NCI-H524 (cell line): ENCODE measurements at places on chromosomes 1 and 21.
A peak's percentile ranks its signal among the peaks of the same experiment; 100 is the strongest.

DNA sequence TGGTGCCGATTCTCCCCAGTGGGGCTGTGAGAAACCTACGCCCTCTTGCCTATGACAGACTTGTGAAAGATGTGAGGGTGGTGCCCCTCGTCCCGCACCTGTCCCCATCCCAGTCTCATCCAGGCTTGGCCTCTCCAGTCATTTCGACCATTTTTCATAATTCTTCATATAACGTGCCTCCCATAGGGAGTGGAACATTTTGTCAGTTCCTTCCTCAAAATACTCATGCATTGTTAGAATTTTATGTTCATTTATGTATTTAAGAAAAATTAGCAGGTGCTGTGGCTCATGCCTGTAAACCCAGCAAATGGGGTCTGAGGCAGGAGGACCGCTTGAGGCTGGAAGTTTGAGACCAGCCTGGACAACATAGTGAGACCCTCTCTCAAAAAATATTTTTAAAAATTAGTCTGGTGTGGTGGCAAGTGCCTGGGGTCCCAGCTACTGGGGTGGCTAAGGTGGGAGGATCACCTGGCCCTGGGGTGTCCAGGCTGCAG is 19.7 kb upstream of the SMPDL3B start:
- DNase-seq: no peak

- no peak for DNase-seq
Measured at GRCh38 chr1:194447636-194448035, 1261.2 kb upstream of the B3GALT2 start.

- no peak for DNase-seq
Measured at GRCh38 chr1:29907596-29907995, 671.3 kb downstream of the PTPRU start.

- DNase-seq: no peak
Measured at GRCh38 chr1:230792691-230793462, 45.7 kb downstream of the CAPN9 start.

- no peak for DNase-seq
Measured at GRCh38 chr1:53089478-53090226, 27.6 kb downstream of the PODN start.

DNA sequence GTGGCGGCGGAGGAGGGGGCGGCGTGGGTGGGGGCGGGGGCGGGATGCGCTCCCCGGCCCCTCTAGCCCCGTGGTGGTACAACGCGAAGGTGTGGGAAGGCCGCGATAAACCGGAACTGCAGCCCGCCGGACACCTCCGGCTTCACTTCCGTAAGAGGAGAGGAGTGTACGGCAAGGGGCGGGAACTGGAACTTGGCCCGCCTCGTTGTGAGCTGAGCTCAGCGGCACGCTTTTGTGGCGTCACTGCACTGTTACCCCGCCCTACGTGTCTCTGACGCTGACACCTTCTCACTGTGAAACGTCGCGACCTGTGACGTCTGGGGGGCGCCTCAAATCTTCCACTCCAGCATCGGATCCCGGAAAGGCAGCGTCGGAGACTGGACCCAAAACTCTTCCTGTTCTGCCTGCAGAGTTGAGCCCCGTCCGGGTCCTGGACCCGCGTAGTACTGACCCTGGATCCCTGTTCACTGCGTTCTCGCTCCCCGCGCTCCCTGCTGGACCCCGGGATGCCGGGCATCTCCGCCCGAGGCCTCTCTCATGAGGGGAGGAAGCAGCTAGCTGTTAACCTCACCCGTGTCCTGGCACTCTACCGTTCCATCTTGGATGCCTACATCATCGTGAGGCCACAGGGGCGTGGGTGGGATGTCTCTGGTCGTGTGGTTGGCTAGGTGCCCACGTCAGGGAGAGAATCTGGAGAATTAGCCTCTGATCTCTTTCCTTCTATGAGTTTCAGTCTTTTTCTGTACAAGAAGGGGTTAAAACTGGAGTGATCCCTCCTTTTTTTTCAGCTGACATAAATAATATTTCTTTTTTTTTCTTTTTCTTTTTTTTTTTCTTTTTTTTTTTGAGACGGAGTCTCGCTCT is at the start of gene ISG20L2:
Gene ISG20L2 (minus strand): TSS at position 168 of the 864 bp plus-strand sequence. CDS start 1,114 bp downstream, outside the sequence.
- peak; percentile 81 for DNase-seq

DNA sequence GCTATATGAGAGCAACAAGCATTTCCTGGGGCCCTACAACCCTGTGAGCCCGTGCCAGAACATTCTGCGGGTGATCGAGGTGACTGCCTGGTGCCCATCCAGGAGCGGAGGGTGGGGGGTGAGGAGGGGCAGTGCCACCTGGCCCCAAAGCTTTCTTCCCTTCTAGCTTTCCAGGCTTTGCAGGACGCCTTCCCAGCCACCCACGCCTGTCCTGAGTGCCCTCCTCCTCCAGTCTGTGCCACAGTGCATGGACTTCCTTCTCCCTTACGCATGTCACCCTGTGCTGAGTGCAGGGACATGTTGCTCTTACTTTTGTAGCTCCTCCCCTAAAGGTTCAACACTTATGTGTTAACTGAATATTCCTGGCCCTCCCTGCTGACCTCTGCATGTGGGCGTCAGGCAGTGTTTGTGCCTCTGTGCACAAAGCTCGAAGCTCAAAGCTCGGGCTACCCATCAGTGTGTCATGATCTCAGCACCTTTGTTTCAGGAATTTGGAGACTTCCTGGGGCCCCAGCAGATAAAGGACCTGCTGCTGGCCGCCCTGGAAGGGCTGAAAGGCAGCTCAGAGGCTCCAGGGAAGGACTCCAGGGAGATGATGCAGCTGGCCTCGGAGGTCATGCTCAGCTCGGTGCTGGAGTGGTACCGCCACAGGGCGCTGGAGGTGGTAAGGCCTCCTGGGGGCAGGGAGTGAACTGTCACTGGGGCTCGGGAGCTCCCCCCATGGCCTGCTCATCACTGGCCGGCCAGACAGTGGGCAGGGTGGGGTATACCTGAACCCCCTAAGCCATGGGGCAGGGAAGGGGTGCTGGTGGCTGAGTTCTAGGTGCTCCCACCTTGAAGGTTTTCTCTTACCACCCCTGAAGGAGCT is 36.7 kb upstream of the TTC4 start:
- DNase-seq: no peak

DNA sequence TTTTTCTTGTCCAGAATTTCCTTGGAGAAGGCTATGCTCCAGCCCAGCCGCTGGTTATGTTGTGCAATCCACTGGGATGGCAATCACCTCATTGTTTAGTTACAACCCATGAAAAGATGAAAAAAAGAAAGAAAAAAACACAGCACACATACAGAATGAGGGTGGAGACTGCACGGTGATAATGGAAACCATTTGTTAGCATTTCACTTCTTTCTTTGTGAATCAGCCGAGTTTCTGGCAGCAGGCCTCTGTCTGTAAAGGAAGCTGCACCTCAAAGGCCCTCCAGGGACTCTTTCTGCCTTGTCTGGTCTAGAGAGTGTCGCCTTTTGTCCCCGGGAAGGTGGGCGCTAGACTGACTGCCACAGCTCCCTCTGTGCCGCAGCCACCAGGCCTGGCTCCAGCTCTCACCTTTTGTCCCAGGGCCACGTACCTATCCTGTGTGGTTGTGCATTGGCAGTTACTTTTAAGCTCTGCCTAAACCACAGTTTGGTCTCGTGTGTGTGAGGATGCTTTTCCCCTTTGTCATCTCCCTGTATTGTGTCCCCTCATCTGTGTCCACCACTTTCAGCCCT is 35.6 kb downstream of the NGF start:
- no peak for DNase-seq

- DNase-seq: no peak
Measured at GRCh38 chr1:164638492-164639202, 79.7 kb downstream of the PBX1 start.

- DNase-seq: no peak
Measured at GRCh38 chr1:225889743-225890142, 797 bp upstream of the LEFTY1 start.

DNA sequence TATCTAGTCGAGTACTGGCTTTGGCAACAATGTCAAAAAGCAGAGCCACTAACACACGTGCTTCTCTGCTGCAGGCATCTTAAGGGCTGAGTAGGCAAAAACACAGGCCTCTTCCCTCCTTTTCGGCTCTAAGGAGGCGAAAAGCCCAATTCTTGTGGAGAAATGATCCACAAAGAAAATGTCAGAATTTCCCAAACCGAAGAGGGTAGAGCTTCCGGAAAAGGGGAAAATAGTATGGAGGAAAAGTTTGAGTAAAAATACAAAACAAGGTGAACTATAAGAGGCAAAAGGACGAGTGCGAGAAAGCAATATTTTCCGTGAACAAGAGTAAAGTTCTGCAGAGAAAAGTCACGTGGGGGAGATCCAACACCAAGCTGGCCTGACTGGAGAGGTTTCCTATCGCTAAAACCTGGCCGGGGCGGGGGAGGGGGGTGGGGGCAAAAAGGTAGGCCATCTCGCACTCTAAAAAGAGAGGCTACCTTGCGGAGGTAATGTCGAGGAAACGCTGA is 551 bp downstream of the ZRANB2 start:
- DNase-seq: peak; percentile 24
